NCI-H1694 (cell line): ENCODE measurements at places on chromosomes 13 and 19.

DNA sequence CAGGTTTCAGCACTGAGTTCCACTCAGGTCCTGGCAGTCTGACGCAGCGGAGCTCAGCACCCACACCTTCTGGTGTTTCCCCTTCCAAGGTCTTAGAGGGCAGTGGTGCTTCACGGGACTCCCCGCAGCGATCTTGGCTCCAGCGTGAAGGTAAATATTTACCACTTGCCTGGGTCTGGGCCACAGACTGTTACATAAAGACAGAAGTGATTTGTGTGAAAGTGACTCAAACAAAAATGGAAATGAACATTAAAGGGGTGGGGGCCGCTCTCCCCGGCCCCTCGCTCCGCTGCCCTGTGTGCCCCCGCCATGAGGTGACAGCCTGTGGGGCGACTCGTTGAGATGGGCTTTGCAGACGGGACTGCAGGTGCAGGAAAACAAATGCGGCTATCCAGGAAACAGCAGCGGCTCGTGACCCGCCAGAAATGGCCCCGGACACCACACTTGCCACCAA is 55.0 kb downstream of the GGACT start:
- no peak for DNase-seq

DNA sequence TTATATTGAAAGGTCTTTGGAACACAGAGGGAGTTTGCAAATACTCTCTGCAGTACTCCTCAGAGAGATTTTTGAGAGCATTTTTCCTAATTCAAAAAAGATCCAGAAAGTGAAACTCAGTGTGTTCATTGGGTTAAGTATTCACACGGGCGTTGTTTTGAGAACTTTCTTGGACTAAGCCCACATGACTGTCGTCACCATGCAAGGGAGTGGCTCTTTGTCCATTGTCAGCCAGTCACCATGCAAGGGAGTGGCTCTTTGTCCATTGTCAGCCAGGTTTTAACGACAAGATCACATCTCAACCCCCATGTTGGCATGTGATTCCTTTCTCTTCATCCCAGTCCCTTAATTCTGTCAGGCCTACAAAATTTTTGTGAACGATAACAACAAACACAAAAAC is 81.2 kb upstream of the STK24 start:
- no peak for DNase-seq

DNA sequence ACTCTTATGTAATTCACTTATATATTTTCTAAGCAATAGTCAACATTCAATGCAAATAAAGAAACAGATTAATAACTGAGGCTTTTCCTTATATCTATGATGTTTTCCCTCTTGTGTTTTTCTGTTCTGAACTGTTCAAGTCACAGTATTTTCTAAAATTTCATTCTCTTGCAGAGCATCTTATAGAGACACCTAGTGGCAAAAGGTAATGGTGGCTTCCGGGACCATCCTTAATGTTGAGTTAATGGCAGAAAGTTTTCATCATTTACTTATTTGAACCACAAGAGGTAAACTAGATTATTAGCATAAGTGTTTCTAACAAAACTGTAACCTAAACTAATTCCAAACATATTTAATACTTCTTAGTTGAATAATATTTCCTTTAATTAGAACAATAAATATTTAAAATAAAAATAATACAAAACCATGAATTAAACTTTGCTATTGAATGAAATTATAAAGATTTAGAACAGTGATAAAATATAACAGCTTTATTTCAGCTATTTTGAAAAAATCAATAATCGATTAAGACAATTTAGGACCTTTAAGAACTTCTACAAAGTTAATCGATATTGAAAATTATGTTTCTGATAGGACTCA is 1.7 kb upstream of the SLITRK5 start:
- DNase-seq: peak; percentile 58

- no peak for DNase-seq
Observed at GRCh38 chr19:18507727-18508440, 14.0 kb downstream of the ELL start.

DNA sequence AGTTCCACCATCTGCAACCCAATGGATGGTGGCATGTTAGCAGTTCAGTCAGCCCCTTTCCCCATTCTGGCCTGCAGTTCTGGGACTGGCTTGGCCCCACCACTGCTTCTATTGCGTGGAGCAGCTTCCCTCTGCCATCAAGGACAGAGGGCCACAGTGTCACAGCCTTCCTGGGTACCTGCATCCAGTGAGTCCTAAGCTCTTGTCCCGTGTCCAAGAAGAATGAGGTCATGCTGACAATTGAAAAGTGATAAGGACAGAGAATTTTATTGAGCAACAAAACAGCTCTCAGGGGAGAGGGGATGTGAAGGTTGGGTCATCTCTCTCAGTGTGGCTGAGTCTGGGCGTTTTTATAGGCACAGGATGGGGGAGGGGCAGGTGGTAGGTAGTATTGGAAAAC is 33.5 kb upstream of the SIN3B start:
- no peak for DNase-seq

DNA sequence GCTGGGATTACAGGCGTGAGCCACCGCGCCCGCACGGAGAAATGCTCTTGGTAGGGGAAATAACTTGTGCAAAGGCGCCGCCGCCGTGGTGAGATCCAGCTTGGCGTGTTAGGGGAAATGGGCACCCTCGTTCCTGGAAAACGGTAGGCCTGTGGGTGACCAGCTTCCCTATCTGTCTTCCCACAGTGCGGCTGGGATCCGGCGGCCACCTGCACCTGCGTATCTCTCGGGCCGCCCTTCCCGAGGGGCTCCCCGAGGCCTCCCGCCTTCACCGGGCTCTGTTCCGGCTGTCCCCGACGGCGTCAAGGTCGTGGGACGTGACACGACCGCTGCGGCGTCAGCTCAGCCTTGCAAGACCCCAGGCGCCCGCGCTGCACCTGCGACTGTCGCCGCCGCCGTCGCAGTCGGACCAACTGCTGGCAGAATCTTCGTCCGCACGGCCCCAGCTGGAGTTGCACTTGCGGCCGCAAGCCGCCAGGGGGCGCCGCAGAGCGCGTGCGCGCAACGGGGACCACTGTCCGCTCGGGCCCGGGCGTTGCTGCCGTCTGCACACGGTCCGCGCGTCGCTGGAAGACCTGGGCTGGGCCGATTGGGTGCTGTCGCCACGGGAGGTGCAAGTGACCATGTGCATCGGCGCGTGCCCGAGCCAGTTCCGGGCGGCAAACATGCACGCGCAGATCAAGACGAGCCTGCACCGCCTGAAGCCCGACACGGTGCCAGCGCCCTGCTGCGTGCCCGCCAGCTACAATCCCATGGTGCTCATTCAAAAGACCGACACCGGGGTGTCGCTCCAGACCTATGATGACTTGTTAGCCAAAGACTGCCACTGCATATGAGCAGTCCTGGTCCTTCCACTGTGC is 2.4 kb downstream of the GDF15 start:
- DNase-seq: peak; percentile 58

- no peak for DNase-seq
Observed at GRCh38 chr13:98221234-98221633, 44.2 kb upstream of the RNF113B start.

DNA sequence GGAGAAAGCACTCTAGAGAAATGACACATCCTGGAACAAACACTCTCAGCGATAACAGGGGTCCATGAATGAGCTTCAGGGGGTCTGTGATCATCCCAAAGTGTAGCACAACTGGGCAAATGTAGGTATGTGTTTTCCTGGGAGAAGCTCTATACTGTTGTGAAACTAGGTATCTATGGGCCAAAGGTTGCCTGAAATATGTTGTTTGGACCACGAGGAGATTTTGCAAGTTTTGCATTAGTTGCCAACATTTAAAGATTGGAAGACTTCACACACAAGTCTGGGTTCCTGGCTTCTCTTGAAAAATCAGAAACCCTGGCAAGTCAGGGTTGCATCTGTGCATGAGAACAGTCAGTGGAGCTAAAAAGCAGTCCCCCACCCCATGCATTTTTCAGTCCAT is 26.7 kb upstream of the POU2F2 start:
- DNase-seq: no peak

GRCh38 chr19:30028118-30028991 is 86.3 kb downstream of the URI1 start:
- DNase-seq: no peak

DNA sequence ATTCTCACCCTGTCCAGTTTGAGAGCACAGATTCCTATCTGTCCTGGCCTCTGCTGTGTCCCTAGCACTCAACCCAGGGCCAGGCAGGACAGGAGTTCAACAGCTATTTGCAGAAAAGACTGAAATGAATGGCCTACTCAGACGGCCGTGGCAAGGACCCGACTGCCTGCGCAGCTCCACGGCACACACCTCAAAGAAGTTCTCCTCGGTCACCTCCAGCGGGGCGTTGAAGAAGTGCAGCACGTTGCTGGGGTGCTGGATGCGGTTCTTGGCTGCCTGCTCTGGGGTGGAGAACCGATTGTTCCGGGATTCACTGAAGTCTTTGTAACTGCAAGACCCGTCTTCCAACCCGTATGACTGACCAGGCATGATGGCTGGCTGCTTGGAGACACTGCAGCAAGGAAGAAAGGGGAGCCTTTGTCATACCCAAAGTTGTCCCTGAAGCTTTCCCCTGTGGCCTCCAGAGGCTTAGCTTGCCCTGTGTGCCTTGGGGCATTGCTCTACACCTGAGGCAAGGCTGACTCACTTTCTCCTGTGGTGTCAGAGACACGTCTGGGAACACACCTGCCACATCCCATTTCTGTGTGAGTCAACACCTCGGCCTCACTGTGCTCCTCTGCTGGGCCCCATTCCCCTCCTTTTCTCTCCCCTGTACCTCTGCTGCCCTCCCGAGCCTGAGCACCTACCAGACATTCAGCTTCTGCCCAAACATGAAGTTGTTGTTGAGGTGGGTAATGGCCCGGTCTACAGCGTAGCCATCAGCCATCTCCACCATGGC is 6.8 kb upstream of the ECH1 start:
- no peak for DNase-seq

DNA sequence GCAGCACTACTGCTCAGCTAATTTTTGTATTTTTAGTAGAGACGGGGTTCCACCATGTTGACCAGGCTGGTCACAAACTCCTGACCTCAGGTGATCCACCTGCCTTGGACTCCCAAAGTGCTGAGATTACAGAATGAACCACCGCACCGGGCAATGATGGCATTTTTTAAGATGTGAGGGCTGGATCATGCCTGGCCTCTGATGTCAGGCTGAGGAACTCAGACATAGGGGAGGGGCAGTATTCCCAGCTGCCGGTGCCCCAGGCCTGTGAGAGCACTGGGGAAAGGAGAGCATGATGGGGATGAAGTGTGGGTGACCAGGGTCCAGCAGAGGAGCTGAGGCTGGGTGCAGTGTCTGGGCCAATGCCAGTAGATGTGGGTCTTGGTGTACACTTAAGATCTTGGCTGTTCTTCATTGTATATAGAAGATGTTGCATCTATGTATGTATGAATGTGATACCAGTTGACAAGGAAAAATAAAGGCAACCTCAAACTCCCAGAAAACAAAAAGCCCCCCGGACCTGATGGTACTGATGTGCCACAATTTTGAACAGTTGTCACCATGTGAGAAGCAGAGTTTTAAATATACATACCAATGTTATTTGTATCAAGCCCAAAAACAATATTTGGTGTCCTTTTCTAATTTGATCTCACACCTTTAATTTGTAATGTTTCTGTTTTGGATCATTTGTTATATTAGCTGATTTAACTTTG is 3.4 kb upstream of the PLVAP start:
- DNase-seq: no peak

- DNase-seq: no peak
Observed at GRCh38 chr19:5612891-5613865, 9.4 kb downstream of the SAFB2 start.

DNA sequence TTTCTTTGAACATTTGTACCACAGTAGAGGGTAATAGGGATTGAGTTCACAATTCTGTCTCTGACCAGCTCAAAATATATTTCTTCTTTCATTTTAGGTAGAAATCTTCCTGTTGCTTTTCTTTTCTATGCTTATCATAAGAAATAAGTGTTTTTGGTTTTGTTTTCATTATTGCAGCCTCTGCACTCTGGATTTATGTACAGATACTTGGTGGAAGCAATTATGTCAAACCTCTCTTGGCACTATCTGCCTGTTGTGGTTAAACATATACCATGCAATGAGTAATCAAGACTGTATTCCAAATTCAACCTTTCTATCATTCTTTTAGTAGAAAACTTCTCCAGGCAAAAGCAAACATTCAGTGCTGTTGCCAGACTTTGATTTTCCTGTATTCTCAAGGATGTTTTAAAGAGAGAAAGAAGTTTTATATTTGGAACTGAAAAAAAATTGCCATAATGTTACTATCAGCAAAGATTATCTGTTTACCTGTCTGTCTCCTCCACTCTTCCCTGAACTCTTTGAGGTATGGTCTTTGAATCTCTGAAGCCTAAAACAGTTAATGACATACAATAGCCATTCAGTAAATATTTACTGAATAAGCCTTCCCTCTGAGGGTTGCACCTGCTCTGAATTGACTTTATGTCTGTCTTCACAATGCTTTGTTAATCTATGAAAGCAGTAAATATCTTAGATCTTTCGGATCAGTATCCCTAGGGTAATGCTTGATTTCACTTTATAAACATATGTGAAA is 612.5 kb upstream of the PRR20A start:
- DNase-seq: no peak

- DNase-seq: no peak
Observed at GRCh38 chr19:42189133-42189532, 28.3 kb downstream of the DEDD2 start.

GRCh38 chr13:46852168-46852567 is 44.7 kb downstream of the HTR2A start:
- DNase-seq: no peak

GRCh38 chr13:107271227-107271626 is 703.3 kb upstream of the ARGLU1 start:
- peak; percentile 37 for DNase-seq

GRCh38 chr19:14183741-14184350 is 22.1 kb downstream of the ADGRL1 start:
- peak; percentile 14 for DNase-seq

GRCh38 chr13:44879452-44880058 is 109.7 kb downstream of the NUFIP1 start:
- peak; percentile 3 for DNase-seq

DNA sequence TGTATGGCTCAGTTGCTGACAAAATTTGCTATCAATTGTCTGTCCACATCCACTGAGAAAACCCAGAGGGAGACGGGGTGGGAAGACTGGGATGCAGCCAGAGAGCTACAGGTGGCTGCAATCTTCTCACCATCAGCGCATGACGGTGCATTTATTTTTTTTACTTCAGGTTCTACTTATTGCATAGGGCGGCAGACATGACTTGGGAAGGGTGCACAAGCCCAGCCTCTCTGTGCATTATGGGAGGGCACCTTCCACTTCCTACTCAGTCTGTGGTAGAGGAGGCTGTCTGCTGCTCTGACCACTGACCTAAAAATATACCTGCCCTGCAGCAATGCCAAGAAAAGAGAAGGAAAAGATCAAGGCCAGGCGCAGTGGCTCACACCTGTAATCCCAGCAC is 73.1 kb downstream of the ABCC4 start:
- DNase-seq: no peak

- no peak for DNase-seq
Observed at GRCh38 chr13:73000027-73000674, 58.7 kb upstream of the KLF5 start.

DNA sequence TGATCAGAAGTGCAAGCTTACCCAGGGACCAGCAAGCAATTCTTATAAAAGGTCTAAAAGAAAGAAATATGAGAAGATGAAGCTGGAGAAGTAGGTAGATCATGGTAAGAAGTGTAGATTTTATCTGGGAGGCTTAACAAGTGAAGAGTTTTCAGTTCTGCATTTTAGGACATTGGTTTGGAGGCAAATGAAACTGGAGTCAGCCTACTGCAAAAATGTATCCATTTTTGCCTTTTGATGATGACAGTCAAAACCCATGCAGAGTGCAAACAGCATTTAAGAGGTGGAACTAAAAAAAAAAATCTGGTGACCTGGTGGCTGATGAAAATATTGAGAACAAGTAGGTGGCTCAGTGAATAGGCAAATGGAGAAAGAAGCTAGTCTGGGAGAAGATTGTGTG is 216.9 kb downstream of the DNAJC15 start:
- DNase-seq: no peak

- DNase-seq: no peak
Observed at GRCh38 chr19:50537306-50537685, 23.6 kb upstream of the ASPDH start.
